ENCODE measurements at places on chromosomes 12 and 14.

- no peak for DNase-seq
Observed at GRCh38 chr12:100959481-100959880, 164.9 kb downstream of the ANO4 start.

- DNase-seq, result no peak
Observed at GRCh38 chr12:58443981-58444371, 476.3 kb downstream of the LRIG3 start.

DNA sequence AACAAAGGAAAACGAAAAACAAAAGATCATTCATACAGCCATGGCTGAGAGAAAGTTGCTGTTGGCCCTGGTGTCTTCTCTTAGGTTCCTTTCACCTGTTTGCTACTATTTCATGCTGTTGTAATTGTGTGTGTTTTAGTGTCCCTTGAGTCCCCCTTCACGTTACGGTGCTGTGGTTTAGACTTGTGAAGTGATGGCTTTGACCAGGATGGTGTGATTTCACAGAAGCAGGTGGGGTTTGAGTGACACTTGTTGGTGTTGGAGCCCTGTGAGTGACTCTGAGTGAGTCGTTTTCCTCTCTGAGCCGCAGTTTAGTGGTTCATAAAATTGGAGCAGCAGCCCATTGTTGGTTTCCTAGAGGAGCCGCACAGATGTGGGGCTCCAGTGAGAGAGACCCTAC is 635.4 kb downstream of the VRK1 start:
- no peak for DNase-seq

DNA sequence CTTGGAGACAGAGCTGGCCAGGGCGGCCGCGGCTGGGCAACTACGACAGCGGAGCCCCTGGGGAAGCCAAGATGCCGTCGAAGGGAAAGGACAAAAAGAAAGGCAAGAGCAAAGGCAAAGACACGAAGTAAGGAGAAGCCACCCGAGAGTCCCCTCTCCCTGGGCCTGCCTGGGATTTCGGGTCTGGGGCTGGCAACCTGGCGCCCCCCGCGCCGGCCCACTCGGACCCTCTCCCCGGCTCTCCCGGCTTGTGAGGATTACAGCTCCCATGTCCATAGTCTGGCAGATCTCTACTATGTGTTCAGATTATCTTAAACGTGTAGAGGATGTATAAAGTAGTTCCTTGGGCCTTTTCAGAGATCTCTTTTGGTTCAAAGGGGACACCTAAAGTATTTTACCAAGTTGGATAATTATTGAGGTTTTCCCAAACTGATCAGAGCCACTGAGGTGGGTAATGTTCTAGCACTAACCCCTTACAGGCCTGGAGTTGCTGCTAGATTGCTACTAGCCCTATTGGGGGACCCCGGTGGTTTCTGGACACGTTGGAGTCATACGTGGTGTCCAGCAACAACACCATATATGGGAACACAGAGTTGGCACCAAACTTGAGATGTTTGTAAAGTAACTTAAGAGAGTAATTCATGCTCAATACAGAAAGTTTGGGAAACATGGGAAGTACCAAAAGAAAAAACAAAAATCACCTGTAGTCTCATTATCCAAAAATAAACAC is 424 bp downstream of the BBOF1 start:
- no peak for DNase-seq

- no peak for DNase-seq
Observed at GRCh38 chr12:120223458-120224303, 22.8 kb upstream of the RPLP0 start.

DNA sequence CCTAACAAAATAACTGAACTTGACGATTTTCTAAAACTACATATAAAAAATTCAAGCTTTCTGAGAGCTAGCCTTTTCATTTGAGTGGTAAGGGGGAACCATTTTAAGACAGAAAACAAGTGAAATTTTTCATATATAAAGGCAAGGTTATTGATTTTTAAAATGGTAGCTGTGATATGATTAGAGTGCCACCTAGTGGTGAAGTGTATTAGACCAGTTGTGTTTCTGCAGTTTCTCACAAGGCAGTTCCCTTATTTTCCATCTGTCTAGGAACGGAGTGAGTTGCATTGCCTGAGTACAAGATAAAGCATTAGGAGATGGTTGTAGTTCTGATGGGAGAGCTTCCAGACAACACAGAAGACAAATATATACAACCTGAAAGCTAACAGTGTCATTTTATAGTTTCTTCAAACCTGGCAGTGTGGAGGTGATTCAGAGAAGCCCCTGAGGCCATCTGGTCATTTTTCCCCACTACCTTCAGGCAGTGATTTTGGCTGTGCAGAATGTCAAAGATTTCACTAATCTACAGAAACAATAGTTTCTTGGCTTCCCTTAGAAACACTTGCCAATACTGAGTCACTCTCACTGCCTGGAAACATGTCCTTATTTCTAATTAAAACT is 180.8 kb downstream of the C12orf50 start:
- no peak for DNase-seq

- DNase-seq, result no peak
Observed at GRCh38 chr12:9625019-9625418, 17.3 kb upstream of the KLRB1 start.

GRCh38 chr14:64510825-64511671 is 6.5 kb downstream of the ZBTB1 start:
- no peak for DNase-seq

DNA sequence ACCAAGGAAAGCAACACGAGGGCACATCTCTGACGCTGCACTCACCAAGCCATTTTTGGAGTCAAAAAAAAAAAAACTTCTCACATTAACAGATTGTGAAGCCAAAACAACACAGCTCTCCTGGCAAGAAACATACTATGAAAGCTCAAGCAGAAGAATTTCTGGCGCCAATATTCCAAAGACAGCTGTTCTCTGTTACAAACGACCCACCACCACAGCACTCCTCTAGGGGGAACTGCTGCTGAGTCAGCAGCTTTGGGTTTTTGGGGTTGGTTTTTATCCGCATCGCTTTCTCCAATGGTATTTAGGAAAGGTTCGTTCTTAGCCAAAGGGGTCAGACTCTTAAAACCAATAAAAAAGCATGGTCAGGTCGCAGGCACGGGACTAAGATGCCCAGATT is 379.4 kb downstream of the RPS29 start:
- no peak for DNase-seq

DNA sequence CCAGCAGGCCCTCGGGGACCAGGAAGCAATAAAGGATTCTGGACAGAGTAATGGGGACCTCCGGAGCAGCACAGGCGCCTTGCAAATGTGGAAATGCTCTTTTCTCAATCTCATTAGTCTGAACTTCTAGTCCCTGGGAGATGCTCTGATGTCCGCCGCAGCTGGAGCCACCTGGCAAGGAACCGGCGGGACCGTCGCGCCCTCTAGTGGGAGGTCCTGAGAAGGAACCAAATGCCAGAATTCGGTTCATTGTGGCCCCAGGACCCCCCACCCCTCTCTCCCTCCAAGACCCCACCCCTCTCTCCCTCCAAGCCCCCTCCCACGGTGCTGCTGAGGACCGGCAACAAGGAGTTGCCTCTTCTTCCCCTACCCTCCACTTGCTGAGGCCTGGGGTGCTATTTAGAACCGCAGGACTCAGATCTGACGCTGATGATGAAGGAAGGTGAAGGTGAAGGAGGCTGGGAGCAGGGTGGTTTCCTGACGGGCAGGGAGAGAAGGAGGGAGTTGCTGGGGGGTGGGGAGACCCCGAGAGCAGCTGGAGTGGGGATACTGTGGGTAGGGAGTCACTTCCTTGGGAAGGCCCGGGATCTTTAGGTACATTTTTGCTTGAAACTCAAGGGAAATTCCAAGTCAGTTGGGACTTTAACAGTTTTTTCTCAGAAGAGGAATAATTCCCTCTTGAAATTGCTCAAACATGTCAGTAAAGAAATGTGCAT is 42.5 kb downstream of the SMIM41 start:
- no peak for DNase-seq

DNA sequence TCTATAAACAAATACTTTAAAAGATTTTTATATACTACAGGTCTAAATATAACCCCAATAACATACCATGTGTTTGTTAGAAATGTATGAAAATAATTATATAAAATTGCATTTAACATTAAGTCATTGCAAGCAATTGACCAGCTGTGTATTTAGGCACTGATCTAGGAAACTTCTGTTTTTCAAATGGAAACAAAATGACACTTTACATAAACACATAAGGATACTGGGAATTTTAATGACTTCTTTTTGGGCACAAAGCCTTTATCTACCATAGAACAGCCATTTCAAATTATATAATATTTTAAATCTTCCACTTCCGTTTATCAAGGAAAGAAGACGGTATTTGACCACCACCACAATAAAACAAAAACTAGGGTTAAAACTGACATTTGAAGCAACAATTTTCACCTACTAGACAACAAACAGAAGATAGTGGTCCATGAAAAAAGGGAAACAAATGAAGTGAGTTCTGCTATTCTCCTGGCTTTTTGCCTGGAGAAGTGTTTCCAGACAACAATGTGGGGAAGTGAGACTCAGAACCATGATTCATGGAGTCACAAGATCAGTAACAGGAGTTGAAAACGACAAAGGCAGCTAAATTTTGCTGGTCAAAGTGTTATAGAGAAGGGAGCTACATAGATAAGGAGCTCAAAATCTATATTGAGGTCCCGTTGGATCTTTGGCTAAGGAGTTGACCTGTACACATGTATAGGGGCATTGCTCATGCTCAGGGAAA is 475.1 kb downstream of the TRHDE start:
- DNase-seq, result no peak

DNA sequence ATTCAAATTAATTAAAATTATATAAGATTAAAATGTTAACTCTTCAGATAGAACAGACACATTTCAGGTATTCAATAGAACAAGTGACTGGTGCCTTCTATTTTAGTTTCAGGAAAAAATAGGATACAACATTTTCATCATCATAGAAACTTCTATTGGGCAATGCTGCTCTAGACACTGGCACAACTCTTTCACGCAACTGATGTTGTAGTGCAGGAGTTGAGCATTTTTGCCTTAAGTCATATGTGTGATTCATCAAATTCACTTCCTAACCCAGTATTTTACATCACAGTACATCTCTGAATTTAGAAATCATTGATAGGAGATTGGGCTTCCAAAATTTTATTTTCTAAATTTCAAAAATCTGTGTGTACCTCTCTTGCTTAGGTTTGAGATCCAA is 215.4 kb upstream of the DIO2 start:
- no peak for DNase-seq

DNA sequence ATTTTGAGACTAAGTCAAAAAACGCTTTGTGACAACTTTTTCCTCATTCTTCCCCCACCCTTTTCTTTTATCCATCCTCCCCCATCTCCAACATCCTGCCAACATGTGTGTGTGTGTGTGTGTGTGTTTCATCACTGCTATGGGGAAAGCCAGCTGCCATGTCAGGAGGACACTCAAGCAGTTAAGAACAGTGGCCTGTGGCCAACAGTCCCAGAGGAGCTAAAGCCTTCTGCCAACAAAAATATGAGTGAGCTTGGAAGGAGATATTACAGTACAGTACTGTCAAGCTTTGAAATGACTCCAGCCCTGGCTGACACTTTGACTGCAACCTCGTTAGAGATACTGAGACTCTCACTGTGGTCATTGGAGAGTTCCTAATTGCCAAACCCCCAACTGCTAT is 5.0 kb upstream of the CSRP2 start:
- no peak for DNase-seq

GRCh38 chr12:16611146-16611545 is 5.2 kb upstream of the LMO3 start:
- DNase-seq, result no peak

- DNase-seq, result no peak
Observed at GRCh38 chr14:91398707-91399106, 18.9 kb downstream of the CCDC88C start.

GRCh38 chr12:67593041-67593440 is 55.5 kb upstream of the DYRK2 start:
- DNase-seq, result no peak

- DNase-seq, result no peak
Observed at GRCh38 chr14:77682158-77682553, 25.7 kb downstream of the ALKBH1 start.

GRCh38 chr14:22598896-22599244 is 770 bp downstream of the ABHD4 start:
- DNase-seq, result no peak

Measured in stimulated activated CD8-positive, alpha-beta memory T cell treated with anti-CD3 and anti-CD28 coated beads, Interleukin-7, amount 100 ng/mL, for 48 hours (primary cell).